ENCODE measurements at places on chromosomes 6 and 20.
A peak's percentile ranks its signal among the peaks of the same experiment; 100 is the strongest.

- no peak for DNase-seq
Measured at GRCh38 chr6:142444376-142444775, 142.6 kb downstream of the ADGRG6 start.

GRCh38 chr6:105041880-105042279 lies 85.0 kb downstream of the LIN28B start:
- DNase-seq, result no peak

DNA sequence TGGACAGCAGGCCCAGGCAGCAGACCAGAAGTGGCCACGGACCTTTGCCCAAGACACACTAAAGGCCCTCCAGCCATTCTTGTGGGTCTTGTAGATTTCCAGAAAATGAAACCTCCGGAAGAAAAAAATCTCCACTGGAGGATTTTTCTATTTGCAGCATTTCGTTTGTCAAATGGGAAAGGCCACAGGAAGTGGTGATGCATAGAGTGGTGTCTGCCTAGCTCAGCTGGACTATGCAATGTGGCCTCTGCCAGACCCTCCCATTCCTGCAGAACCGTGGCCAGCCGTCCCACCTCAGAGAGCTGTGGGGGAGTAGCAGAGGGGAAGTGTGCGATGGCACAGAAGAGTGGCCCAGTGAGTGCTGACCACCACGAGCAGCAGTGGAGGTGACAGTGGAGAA lies 24.0 kb upstream of the INSM1 start:
- no peak for DNase-seq

GRCh38 chr6:53929041-53929820 lies 134.4 kb downstream of the LRRC1 start:
- DNase-seq, result no peak

GRCh38 chr6:47473791-47474346 lies 3.7 kb upstream of the CD2AP start:
- DNase-seq, result no peak

- DNase-seq, result peak; percentile 24
Measured at GRCh38 chr6:3139090-3139903, 18.0 kb downstream of the TUBB2A start.

GRCh38 chr6:157653521-157653920 lies 169.5 kb upstream of the SNX9 start:
- no peak for DNase-seq

- DNase-seq, result no peak
Measured at GRCh38 chr6:72975352-72975752, 249.9 kb downstream of the KHDC1L start.

DNA sequence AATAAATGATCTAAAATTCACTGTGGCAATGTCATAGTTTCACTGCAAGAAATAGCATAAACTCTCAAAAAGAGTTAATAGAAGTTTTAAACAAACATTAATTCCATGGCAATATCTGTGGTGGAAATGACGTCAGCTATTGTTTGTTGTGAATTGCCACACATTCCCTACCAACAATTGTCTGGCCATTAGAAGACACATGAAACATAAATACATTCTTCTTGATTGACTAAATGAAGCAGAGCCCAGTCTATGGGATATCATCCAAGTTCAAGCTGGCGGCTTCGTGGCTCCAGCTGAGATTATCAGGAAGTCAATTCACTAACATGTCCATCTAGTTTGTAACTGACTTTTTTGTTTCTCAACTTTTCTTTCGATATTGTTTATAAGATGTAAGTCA lies 369.0 kb downstream of the ARHGAP18 start:
- peak; percentile 72 for DNase-seq

DNA sequence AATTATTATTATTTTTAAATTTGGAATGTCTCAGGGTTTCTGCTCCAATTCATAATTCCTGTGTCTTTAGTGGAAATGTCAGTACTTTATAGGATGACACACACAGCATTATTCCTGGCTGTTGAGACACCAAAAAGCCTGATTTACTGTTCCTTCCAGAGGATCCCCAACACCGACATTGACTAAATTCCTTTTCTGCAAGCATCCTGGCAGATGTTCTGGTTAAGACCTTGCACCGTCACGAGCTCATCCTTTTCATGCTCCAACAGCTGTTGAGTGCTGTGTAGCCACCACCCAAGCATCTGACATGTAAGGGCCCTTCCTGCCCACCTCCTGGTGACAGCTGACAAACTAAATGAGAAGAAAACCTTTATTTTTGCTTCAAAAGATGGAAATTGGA lies 284.3 kb upstream of the SULF2 start:
- DNase-seq, result no peak

DNA sequence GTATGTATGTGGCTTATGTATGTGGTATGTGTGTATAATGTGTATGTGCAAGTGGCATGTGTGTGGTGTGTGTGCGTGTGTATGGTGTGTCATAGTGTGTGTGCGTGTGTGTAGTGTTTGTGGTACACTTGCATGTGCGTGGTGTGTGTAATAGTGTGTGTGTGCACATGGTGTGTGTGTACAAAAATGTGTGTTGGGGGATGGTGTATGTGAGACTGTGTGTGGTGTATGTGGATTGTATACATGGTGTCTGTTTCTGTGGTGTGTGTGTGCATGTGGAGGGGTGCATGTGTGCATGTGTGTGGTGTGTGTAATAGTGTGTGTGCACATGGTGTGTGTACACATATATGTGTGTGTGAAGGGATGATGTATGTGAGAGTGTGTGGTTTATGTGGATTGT lies 21.5 kb downstream of the MAFB start:
- no peak for DNase-seq

GRCh38 chr20:47489448-47489872 lies 12.2 kb upstream of the NCOA3 start:
- DNase-seq, result no peak

GRCh38 chr6:123945386-123945785 lies 141.7 kb downstream of the NKAIN2 start:
- no peak for DNase-seq

GRCh38 chr6:73577676-73578075 lies 56.8 kb upstream of the EEF1A1 start:
- no peak for DNase-seq

DNA sequence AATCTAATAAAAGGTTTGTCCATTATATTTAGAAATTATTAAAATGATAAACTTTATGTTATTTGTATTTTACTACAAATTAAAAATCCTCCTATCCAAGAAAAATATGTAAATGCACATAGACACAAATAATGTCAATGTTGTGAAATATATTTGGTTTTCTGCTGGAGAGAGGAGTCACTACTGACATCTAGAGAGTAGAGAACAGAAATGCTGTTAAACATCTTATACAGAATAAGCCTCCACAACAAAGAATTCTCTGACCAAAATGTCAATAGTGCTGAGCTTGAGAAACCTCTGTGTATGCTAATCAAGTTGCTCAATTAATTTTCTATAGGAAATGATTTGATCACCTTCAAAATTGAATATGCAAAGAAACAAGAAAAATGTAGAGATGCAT lies 12.4 kb downstream of the HTR1B start:
- DNase-seq, result no peak

DNA sequence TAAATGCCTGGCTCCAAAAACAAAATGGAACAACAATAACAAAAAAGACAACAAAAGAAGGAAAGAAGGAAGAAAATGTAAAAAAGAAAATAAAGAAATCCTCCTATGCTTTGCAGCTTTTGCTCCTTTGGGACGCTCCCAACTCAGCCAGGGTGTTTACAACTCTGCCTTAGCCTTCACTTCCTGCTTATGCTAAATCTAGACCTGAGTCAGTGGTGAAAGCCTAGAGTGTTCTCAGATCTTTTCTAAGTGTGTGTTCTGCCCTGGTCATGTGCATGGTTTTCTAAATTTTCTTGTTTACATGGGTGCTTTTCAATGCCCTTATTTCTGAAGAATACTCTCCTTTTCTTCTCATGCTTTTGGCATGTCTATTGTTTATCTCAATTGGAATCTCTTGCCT lies 19.5 kb upstream of the GRM1 start:
- DNase-seq, result no peak

DNA sequence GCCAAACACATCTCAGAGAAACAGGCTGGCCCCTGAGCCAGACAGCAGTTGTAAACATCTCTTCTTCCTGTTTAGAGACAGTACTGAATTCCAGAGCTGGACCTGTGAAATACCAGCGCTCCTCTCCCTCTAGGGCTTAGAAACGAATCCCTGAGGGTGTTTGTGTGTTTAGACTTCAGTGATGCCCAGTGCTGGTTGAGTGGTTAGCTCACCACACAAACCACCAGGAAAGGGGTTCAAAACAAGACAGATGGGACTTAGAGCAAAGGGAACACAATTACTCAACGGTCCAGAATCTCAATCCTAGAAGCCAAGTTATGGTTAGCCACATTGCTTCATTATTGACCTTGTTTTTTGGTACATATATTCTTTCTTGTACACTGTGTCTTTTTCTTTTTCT lies 108.7 kb upstream of the TMEM170B start:
- DNase-seq, result peak; percentile 62

DNA sequence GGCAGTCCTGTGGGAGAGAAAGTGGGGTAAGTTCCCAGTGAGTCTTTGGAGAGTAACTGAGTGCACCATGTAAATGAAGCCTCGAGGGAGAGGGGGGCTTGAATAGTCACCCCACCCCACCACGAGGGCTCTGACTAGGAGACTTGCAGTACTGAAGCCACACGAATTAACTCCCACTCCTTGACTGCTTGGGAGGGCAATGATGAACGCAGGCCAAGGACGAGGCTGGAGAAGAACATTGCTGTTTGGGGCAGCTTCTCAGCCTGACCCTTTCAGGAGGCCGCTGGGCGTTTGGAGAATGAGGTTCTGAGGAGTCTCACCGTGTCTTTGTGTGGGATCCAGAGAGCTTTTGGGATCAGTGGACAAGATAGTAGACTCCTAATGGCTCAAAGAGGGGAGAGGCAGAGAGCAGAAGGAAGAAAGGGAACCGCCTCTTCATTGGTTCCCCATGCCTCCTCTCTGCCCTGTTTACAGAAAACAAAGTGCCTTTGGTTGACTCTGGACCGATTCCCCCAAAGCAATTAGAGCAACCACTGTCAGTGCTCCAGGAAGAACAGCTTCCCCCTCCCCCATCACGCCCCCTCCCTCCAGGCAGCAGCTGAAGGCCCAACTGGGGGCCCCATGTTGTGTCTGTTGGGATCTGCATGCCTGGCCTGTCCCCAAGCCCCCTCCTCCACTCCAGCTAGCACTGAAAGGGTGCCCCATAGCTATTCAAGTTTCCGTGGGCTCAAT lies 41.7 kb upstream of the CDKN1A start:
- no peak for DNase-seq

DNA sequence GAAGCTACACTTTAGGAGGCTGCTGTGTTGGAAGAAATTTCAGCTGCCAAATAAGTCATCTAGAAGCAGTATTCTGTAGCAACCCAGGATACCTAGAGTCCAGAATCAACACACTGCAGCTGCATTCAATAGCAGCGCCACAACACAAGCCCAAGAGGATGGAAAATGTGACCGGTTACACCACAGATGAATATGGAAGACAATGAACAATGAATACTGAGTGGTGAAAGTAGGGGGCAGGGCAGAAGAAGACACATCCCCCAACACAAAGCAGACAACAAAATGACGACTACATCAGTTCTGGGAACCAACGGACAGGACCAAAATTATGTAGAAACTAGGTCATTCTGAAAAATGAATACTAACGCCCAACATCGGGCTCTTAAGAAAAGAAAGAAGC lies 38.2 kb downstream of the KIF6 start:
- no peak for DNase-seq

- no peak for DNase-seq
Measured at GRCh38 chr6:148516617-148517016, 174.0 kb downstream of the SASH1 start.

GRCh38 chr6:35059596-35060345 lies 81.4 kb downstream of the TCP11 start:
- no peak for DNase-seq

- no peak for DNase-seq
Measured at GRCh38 chr20:62644802-62645496, 2.6 kb downstream of the SLCO4A1 start.

GRCh38 chr20:50415516-50416268 lies 94.5 kb upstream of the PTPN1 start:
- peak; percentile 76 for DNase-seq

GRCh38 chr6:116562614-116563013 lies 8.7 kb upstream of the RWDD1 start:
- no peak for DNase-seq

DNA sequence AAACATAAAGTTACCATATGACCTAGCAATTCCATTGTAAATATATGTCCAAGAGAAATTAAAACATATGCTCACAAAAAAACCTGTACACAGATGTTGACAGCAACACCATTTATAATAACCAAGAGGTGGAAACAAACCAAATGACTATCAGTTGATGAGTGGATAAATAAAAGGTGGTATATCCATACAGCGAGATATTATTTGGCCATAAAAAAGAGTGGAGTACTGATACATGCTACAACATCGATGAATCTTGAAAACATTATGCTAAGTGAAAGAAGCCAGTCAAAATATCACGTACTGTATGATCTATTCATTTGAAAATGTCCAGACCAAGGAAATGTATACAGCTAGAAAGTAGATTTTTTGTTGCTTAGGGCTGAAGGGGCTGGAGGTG lies 2.9 kb downstream of the CAP2 start:
- DNase-seq, result no peak

GRCh38 chr20:3238616-3239025 lies 369 bp downstream of the SLC4A11 start:
- DNase-seq, result no peak

GRCh38 chr20:20896606-20897005 lies 184.2 kb upstream of the RALGAPA2 start:
- no peak for DNase-seq

DNA sequence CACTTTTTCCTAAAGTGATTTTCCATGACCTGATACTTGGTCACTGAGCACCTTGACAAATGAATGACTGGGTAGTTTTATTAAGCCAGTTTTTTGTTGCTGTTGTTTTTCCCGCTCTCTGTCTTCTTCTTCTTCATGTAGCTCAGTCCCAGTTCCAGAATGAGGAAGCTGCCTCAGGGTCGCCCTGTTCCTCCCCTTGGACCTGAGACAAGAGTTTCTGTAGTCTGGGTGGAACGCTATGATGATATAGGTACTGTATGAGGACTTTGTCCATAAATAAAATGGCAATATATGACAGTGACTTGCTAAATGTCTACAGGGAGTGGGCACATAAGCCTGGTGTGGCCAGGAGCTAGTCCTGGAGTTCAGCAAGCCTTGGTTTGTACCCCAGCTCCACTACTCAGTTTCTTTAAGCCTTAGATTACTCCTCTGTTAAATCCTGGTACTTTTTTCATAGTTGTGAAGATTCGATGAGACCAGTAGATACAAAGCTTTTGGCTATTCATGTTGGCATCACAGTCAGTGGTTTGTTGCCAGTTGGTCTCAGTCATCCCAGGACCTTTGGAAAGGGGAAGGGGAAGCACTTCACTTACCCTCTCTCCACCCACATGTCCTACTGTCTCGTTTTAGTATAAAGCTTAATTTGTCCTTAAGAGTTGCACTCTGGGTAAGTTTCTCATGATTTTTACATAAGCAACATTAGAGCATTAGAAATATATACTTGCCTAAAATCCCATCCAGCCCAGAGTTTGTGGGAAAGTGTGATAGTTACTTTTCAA lies 11.1 kb upstream of the ADIG start:
- no peak for DNase-seq

- no peak for DNase-seq
Measured at GRCh38 chr6:112235956-112236355, 18.4 kb downstream of the LAMA4 start.

GRCh38 chr6:143126574-143126941 lies 65.9 kb downstream of the AIG1 start:
- no peak for DNase-seq

- DNase-seq, result no peak
Measured at GRCh38 chr6:13398421-13398994, 70.2 kb upstream of the TBC1D7 start.

- no peak for DNase-seq
Measured at GRCh38 chr6:163170294-163170883, 244.1 kb upstream of the QKI start.

Data from AG09309 (cell line).